Natural killer cell treated with Interleukin-12 subunit alpha and Interleukin-12 subunit beta and Interleukin-15 and Interleukin-18, amount 100 ng/mL, for 72 hours (primary cell): ENCODE measurements at places on chromosomes 4 and X.

DNA sequence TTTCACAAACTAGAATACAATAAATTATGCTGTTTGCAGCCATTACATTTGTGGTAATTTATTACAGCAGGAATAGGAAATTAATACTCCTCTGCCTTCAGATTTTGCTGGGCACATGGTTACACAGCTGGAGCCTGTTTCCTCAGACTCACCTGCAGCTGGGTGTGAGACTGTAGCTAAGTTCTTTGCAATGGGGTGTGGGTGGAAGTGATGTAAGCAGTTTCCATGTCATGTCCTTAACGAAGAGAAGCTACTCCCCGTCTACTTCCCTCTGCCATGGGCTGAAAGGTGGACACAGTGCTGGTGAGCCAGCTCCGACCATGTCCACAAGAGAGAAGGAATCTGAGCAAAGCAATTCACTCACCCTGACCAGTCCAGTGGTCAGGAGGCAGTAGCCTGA lies 18.2 kb downstream of the SH3KBP1 start:
- peak; percentile 15 for DNase-seq

DNA sequence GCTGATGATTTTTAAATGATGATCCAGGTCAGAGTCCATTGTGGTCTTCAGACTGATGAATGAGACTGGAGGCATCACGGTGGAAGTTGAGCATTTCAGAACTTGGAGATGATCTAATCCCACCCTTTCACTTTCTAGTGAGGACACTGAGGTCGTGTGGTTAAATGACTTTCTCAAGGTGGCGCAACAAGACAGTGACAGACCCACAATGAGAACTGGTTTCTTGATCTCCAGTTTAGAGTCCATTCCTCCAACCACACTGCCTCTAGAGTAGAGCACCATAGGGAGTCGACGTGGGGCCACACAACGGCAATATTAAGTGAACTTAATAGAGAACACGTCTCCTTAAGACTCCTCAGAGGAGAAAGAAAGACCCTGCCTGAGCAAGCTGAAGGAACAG lies 381.0 kb downstream of the UNC5C start:
- no peak for DNase-seq

GRCh38 chrX:86023811-86024210 lies 23.5 kb downstream of the CHM start:
- DNase-seq, result no peak

- DNase-seq, result no peak
Observed at GRCh38 chr4:81257816-81258215, 42.8 kb upstream of the PRKG2 start.

DNA sequence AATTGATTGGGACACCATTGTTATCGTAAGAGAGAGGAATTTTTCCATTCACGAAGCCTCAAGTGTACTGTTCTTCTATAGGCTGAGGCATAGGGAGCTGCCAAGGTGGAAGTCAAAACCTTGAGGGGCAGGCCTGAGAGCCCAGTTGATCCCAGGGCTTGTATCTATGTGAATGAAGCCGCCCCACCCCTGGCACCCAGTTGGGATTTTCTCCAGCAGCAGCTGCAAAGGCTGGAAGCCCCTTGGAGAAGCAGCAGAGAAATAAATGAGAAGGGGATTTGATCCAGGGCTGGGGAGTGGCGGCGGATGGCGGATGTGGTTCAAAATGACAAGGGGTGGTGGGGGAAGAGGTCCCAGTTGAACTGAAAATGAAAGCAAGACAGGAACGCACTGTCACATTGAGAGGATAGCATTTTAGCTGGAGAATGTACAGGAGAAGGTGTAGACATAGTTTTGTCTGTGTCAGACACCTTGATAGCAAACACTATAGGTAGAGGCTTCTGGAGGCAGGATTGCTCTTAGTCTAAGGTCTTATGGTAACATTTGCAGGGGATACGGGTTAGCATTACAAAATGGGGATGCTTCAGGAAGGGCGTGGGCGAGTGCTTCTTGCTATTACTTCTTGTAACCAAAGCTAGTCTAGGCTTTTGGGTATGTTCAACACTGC lies 32.6 kb downstream of the DOCK11 start:
- DNase-seq, result peak; percentile 70

GRCh38 chr4:152901205-152901604 lies 34.9 kb upstream of the FHDC1 start:
- DNase-seq, result no peak

- DNase-seq, result no peak
Observed at GRCh38 chr4:102143433-102143832, 201.8 kb downstream of the SLC39A8 start.

DNA sequence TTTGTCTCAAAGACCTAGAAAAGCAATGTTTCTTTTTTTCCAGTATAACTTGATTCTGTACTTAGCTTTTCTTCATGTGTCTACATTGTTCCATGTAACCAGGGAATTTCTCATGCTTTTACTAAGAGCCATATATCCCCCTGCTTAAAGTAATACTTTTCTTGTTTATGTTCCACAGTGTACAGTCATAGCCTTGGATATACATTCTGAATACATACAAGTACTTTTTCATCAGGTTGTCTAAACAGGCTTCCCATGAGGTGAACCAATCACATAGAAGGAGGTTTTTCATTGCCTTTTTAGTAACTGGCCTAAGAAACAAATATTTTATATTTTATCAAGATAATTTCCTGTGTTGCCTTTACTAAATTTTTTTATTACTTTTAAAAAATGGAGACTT lies 52.8 kb downstream of the SLC2A9 start:
- no peak for DNase-seq

DNA sequence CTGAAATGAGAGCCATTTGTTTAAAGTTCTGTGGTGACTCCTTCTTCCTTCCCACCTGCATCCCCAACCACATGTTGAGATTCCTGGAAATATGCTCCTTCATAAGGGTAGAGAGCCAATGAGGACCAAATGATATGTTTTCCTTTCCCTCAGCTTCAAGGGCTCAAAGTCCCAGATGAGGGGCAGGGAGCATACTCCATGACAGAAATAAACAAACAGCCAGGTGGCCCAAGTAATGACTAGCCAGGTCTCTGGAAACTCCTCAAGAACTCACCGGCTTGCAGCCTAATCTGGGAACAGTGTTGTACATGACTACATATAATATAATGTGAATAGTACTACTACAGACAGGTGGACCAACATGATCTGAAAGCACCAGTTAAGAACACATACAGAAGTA lies 392.3 kb downstream of the PACRGL start:
- DNase-seq, result no peak

DNA sequence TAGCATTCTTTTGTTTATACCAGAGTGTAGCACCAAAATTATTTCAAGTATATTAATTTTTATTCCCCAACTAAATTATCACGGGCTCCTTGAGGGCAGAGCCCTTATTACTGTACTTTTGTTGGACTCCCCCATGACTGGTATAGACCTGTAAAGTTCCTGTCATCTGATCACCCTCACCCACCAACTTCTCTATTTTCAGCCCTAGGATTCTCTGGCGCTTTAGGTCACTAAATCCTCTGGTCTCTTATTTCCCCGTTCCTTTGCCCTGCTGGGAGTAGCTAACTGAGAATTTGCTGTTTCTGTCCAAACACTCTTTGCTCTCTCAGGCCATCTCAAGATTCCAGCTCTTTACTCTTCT lies 3.2 kb upstream of the XKRX start:
- no peak for DNase-seq

DNA sequence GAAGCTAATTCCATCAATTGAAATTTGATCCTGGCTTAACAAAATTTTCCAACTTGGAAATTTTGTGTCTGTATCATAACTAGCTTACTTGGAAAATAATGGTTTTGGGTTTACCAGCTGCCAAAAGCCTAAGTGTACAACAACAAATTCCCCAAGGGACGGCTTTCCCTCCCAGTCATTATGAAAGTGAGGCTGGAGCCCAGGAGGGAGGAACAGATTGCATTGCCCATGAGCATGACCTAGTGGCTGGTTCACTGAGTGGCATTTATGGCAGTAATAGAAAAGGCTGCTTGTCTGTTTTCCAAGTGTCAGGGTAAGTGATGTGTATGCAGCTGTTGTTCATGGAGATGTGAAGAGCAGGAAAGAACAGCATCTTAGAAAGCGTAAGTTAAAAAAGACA lies 70.8 kb upstream of the HHIP start:
- no peak for DNase-seq

- no peak for DNase-seq
Observed at GRCh38 chrX:22526339-22526738, 253.6 kb downstream of the CBLL2 start.

DNA sequence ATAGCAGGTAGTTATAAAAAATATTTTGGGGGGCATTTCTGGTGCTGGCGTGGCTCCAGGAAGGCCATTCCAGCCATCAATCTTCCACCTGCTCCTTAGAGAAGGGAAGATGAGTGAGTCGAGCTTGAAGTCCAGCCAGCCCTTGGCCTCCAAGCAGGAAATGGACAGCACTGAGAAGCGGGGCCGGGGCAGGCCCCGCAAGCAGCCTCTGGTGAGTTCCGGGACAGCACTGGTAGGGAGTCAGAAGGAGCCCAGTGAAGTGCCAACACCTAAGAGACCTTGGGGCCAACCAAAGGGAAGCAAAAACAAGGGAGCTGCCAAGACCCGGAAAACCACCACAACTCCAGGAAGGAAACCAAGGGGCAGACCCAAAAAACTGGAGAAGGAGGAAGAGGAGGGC lies 29.2 kb upstream of the COX18 start:
- no peak for DNase-seq

GRCh38 chr4:139774759-139775487 lies 109.3 kb downstream of the MGST2 start:
- no peak for DNase-seq

GRCh38 chr4:51831133-51831532 lies 11.8 kb upstream of the DCUN1D4 start:
- DNase-seq, result no peak

GRCh38 chr4:7394681-7395451 lies 39.9 kb downstream of the PSAPL1 start:
- peak; percentile 39 for DNase-seq

- no peak for DNase-seq
Observed at GRCh38 chr4:159487284-159487747, 384.4 kb downstream of the RAPGEF2 start.

GRCh38 chrX:1002611-1003010 lies 209.8 kb downstream of the CRLF2 start:
- DNase-seq, result no peak

- no peak for DNase-seq
Observed at GRCh38 chrX:274904-275475, 6.2 kb upstream of the PLCXD1 start.
